AML-193 (cell line): ENCODE measurements at places on chromosomes 4 and X.

DNA sequence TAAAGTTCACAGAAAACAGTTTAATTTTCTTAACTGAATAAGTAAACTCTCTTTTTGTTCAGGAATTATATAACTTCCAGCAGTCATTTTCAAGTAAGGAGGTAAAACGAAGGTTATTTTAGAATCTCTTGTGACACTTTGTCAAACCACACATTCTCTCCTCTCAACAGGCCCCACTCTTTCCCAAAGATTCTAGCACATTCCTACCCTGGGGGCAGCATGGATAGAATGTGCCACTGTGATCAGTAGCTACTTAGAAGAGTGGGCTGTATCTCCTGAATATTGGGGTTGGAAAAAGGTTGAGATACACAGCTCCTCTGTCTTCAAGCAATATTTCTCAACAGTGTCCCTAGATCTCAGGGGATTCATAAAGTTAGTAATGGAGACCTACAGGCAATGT, 157.6 kb downstream of the EMCN start:
- no peak for DNase-seq

DNA sequence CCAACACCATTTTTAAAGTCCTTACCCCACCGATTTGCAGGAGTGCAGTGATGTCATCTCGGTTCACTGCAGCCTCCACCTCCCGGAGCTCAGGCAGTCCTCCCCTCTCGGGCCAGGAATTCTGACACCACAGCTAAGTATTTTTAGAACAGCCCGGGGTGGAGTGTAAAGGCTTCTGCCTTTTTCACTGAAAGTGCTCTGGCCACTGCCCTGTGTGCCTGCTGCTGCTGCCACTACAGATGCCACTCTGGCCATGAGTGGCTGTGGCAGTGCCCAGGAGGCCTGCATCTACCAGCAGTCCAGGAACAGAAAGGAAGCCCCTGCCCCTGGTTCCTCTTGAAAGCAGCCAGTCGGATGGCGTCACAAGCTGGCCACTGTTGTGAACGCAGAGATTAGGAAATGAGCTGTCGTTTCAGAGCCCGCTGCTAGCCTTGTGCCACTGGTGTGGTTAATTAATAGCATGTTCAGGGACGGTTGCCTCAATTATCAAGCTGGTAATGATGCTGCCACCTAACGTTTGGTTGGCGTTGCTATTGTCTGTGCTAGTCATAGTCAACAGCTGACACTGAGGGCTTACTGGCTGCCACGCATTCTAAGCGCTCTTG, 23.6 kb upstream of the TBC1D14 start:
- DNase-seq, result peak; percentile 99

GRCh38 chr4:99634742-99635360, 22.8 kb downstream of the C4orf54 start:
- DNase-seq, result no peak

GRCh38 chr4:1477045-1477840, 71.0 kb upstream of the NKX1-1 start:
- no peak for DNase-seq

DNA sequence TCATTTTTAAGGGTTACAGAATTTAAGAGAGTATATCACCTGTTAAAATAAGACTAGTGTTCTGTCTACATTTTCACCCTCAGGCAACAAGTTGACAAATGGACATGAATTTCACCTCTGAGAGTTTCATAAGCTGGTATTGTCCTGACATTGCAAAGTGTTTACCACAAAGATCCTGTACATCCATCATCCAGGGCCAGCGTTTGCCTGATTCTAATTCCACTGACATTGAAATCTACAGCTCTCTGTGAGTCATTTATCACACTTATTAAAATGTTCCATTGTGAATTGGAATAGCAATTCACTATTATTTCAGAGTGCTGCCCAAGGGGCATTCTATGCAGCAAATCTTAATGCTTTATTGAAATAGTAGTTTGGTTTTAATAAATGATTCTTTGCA, 1499.4 kb upstream of the PCDH7 start:
- DNase-seq, result no peak

DNA sequence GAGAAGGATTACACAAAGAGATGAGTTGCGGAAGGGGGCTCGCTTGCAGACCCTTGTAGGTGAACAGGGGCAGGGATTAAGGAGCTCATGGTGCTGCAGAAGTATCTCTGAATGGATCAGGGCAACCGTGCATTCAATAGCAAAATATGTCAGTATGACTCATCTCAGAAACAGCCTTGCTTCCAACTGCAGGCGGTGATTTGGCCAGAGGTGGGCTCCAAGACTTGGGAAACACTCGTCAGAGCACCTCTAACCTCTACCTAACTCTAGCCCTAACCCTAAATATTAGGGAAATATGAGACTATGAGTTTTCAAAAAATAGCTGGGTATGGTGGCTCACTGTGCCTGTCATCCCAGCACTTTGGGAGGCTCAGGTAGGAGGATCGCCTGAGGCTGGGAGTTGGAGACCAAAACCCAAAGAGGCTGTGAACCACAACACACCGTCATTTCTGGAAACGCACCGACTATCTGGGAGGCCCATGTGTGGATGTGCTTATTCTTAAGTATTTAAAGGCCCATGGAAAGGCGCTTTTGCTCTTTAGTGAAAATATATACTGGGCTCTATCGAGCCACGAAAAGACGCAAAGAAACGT, 102.6 kb downstream of the DHRSX start:
- no peak for DNase-seq

DNA sequence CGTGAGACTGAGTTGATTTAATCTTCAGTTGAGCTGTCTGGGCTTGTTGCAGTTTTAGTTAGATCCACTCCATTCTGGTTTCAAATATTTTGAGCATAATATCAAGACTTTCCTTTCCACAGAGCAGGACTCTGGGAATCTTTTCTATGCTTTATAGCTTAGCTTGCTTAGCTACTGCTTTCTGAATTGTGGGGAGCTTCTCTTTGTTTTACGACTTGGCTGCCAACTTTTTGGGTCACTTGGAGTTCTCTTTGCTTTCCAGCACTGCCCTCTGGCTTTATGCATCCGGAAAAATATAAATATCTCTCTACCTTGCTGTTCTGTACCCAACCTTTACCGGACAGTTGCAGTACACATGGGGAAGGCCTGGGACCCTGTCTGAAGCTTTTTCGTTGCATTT, 292.1 kb downstream of the STIM2 start:
- DNase-seq, result no peak

GRCh38 chrX:70253377-70254062, 6.5 kb downstream of the P2RY4 start:
- no peak for DNase-seq

- peak; percentile 52 for DNase-seq
Observed at GRCh38 chr4:37793562-37793961, 32.9 kb upstream of the PGM2 start.

DNA sequence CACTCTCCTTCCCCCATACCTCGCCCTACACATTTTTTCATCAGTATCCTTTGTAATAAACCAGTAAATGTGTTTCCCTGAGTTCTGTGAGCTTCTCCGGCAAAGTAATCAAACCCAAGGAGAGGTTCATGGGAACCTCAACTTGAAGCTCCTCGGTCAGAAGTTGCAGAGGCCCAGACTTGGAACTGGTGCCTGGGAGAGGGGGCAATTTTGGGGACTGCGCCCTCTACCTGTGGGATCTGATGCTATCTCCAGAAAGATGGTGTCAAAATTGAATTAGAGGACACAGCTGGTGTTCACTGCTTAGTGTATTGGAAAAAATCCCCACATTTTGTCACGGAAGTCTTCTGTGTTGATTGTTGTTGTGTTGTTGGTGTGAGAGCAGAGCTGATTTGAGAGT, 70.6 kb downstream of the ATP11C start:
- no peak for DNase-seq

DNA sequence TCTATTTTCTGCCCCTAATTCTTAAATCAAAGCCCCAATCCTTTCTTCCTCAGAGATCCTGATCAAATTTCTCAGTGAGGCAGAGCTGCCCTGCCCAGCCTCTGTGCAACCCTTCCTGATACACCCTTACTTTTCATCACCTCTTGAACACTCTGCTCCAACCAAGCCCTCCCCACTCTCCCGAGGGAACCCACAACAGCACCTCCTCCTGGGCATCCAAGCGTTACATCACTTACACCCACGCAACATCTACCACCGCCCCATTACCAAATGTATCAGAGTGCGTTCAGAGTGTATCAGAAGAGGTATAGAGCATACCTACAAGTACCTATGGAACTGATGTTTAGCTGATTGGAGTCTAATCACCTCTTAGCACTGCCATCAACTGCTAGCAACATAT, 186.5 kb downstream of the RAP1GDS1 start:
- no peak for DNase-seq

GRCh38 chr4:99811850-99812249, 4.8 kb upstream of the DAPP1 start:
- peak; percentile 91 for DNase-seq
